ENCODE measurements at places on chromosomes 4 and X.

DNA sequence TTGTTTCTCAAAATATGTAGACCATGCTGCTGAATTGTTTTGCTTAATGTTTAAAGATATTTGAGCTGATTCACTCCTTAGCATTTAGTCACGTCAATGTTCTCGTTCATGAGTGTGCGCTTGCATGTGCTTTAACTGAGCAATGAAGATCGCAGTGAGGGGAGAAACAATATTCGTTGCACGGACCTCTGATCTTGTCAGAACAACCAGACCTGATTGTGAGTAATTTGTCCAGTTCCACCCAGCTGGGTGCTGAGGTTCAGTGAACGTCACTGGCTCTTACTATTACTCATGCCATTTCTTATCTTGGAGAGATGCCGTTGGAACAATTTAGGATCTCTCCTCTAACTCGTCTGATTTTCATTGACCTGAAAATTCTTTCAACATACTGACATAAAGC, 15.0 kb upstream of the PRKX start:
- DNase-seq, result no peak

- no peak for DNase-seq
These were observed 744.5 kb upstream of the FAM241A start for GRCh38 chr4:111400741-111401140.

DNA sequence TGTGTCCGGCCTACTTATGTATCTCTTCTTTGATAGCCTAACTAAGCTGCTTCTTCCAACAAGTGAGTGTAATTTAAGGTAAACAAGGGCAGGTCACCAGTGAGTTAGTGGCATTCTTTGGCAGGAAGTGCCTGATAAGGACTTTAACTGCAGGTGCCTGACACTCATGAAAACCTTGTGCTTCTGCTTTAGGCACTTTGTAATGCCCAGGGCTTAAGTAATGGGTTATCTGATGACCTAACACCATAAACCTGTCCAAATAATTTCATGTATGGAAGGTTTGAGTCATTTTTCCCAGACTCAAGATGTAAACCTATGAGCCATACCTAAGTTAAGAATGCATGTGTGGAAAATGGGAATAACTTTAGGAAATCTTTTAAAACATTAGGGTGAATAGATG, 43.0 kb downstream of the BCOR start:
- no peak for DNase-seq

DNA sequence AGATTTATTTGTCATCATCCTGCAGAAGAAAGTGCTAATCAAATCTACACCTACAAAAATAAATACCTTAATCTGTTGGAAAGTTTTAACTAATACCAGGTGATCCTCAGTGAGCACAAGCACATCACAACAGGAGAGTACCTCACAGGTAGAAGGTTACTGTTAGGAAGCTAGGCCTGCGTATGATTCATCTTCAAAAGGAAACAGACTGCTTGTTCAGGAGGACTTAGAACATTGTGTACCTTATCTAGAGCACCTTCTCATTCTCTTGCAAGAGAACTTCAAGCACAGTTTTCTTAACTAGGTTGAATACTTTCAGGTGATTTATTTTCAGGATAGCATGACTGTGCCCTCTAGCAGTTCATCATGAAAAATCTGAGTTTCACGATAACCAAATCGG, 54.2 kb downstream of the MND1 start:
- DNase-seq, result no peak

DNA sequence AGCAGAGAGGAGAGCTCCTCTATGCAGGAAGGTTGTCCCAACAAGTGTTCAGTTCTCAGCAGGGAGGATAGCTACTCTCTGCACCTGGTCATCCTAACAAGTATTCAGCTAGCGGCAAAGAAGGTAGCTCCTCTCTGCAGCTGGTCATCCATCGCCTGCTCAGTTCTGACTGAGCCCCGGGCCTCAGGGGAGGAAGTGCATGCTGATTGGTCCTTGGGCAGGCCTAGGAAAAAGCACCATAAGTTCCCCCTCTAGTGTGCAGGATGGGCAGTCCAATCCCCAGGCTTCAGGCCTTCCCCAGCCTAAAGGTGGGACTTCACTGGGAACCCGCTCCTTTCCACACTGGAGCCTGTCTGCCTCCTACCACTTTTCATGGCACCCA, 4.4 kb upstream of the FBXW7 start:
- no peak for DNase-seq

DNA sequence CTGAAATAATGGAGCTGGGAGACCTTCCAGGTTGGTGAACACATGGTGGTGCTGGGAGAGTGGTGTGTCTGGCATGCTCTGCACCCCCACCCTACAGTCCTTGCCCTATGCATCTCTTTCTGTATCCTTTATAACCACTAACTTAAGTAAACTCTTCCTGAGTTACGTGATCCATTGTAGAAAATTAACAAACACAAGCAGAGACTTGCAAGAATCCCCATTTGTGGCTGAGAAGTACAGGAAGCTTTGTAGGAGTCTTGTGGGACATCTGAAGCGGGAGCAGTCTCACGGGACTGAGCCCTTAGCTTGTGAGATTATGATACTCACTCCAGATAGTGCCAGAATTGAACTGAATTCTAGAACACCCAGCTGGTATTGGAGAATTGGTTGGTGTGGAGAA, 14.3 kb upstream of the FAM13A start:
- DNase-seq, result no peak

DNA sequence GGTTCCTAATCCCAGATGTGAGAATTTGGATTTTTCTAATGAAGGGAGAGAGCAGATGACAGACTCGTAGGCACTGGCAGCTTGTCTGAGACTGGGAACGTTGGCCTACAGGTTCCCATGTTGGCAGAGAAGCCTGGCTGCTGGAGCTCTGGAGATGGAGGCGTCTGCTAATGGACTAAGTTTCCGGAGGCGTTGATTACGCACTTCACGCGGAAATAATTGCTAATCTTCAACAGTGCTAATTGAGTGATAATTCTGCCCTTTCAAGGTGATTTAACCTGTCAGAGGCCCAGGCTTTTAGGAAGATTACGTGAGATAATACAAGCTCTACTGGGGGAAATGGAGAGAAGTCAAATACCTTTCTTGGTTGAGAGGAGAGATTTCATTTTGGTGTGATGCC, 77.4 kb downstream of the PSAPL1 start:
- no peak for DNase-seq

All from CD8-positive, alpha-beta T cell (primary cell).